ENCODE measurements at places on chromosomes 11 and 22.

DNA sequence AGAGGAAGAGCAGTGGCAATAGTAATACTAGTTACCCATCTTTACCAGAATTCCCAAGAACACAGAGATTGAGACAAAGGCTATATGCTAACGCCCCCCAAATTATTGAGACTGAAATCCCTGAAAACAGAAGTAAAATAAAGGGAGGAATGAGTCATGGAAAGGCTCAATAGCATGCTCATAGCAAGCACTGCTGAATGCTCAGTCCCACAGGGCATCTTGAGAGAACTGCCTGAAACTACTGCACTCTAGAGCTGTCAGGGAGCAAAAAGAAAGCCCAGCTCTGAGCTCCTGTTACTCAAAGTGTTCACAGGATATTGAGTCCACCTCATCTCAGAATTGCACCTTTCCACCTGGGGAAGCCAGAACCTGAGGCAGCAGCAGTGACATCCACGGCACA lies 44.1 kb upstream of the FIBIN start:
- no peak for DNase-seq

GRCh38 chr11:90795746-90796145 lies 572.9 kb upstream of the CHORDC1 start:
- no peak for DNase-seq

DNA sequence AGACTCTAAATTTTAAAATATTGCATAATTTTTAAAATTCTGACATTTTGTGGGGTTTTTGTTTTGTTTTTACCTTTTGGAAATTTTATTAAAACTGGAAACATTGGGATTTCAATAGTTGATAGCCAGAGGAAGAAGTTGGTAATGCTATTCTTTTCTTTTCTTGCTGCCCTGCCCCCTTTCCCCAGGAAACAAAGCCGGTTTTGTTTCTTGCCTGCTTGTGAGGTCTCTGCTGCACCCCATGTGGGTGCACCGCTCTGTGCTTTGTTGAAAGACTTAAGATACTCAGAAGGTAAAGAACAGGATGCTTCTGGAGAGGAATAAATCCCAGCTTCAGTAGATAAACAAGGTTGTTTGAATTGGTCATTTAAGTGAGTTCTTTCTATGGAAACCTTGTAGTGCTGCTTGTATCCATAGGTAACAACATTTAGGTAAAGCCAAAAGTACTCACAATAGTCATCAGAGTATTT lies 87.5 kb downstream of the YAP1 start:
- no peak for DNase-seq

DNA sequence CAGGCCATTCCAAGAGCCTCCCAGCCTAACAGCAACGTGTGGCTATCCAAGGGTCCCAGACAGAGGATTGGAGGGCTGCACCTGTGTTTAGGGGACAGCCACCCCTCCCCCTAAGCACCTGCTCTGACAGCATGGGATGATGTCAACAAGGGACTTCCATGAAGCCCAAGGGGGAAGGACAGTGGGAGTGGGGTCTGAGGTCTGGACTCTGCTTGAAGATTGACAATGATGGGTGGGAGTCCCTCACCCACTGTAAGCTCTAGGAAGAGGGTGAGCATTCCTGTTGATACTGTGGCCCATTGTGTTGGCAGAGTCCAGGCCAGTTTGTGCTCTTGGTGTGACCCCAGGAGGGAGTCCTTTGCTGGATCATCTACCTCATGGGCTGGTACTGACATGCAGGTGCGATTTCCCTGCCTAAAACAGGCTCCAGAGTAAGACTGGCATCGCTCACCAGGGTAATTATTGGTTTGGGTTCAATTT lies 46.9 kb upstream of the TUB start:
- no peak for DNase-seq

- no peak for DNase-seq
Measured at GRCh38 chr22:17493419-17493981, 69.8 kb upstream of the SLC25A18 start.
